Panc1 (cell line): ENCODE measurements at places on chromosomes 3 and 15.

GRCh38 chr3:23019596-23020300 is 183.4 kb upstream of the UBE2E2 start:
- no peak for DNase-seq

GRCh38 chr3:107523289-107523538 is 452 bp downstream of the BBX start:
- DNase-seq, result no peak

GRCh38 chr3:153330901-153331300 is 168.9 kb downstream of the RAP2B start:
- no peak for DNase-seq

- DNase-seq, result no peak
These were observed 18.7 kb upstream of the LPP start for GRCh38 chr3:188135271-188135670.

GRCh38 chr3:107117156-107117555 is 260.1 kb upstream of the CCDC54 start:
- no peak for DNase-seq

DNA sequence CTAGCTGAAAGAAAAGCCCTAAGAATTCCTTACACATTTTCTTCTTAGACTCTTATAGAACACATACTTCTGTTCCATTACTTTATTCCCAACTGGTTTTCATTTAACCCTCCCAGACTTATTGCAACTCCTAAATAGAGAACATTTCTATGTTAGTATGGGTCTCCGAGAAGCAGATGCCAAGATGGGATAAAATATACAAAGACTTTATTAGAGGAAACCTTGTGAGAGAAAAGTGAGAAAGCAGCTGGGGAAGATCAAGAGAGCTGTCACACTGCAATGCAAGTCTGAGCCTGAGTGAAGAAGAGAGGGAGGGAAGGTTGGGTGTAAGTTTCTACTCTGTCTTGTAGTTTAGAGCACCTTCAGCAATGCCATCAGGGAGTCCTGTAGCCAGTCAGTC is 979.3 kb downstream of the IGSF11 start:
- DNase-seq, result no peak

DNA sequence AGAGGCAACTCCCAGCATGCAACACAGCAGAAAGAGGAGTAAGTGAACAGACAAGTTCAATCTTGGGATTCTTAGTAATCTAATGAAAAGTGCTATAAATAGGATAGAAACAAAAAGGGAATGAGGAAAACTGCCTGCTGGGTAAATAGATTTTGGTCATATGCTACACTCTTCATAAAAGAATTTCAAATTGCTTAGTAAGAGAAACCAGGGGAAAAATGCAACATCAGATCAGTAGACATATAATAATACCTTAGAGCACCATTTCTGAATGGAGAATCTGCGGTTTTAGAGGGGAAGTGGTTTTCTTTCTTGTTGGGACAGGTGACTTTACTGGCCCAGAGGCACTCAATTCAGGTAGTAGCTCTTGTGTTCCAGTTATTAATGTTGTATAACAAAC is 13.4 kb upstream of the TBC1D5 start:
- no peak for DNase-seq
